Fibroblast of villous mesenchyme (primary cell): ENCODE measurements at places on chromosomes 6 and 20.
A peak's percentile ranks its signal among the peaks of the same experiment; 100 is the strongest.

GRCh38 chr6:40626886-40627285 lies 39.7 kb upstream of the LRFN2 start:
- no peak for DNase-seq

DNA sequence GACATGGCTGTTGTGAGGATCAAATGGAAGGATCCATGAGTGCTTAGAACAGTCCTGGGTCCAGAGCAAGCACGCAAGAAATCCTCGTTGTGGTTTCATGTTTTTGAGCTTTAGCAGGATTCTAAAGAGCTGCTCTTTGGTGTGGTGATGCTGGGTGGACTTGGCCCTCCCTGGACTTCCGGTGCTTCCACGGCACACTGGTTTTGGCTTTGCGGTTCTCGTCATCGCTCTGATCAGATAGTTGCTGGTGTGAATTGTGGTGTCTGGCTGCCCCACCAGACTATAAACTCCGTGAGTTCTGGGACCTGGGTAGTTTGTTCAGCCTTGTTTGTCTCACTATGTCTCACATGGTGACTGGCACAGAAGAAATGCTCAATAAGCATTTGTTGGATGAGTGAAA lies 3.3 kb downstream of the HNF4A start:
- DNase-seq: no peak

DNA sequence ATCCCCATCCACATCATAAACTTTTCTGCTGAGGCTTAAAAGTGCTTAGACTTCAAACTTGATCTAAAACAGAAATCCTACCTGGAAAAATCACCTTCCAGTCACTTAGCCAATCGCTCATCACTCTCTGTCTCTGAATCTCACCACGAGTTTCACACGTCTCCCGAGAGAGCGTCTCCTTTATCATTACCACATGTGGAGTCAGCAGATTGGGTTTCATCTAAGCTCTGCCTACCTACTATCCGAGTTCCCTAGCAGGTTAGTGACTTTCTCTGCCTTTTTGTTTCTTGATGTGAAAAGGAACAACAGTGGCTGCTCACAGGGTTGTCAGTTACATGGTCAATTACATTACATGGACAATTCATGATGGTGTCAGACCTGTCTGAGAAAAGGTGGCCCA lies 286.2 kb downstream of the ESR1 start:
- no peak for DNase-seq

DNA sequence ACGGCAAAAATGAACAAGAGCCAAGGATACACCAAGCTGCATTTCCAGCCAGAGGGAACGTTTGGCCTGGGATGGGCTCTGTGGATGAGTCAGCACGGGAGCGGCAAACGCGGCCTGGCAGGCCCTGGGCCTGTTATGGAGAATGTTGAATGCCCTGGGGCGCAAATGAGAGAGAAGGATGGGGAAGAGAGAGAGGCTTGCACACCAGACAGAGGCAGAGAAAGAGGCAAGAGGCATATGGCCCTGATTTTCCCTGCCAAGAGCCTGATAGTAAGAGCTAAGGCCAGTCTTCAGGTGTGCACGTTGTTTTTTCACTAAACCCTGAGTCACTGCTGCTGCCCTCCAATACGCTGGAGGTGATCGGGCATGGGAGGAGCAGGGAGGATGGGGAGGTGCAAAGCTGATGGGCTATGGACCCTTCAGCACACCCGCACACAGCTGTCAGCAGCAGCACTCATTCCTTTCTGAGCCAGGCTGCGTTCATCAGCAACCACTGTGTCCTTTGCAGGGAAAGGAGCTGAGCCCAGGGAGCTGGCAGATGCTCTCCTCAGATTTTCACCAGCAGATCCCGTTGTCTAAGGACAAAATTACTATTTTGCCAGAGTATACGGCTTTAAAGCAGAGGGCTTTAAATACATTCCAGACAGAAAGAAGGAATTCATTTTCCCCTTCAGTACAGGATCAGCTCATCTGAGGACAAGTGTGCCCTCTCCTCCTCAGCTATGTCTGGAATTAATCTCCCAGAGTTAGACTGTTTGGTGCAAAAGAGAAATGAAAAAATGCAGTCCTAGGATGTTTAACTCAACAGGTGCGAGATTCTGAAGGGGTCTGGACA lies 61.7 kb upstream of the SLC22A23 start:
- DNase-seq: peak; percentile 69

DNA sequence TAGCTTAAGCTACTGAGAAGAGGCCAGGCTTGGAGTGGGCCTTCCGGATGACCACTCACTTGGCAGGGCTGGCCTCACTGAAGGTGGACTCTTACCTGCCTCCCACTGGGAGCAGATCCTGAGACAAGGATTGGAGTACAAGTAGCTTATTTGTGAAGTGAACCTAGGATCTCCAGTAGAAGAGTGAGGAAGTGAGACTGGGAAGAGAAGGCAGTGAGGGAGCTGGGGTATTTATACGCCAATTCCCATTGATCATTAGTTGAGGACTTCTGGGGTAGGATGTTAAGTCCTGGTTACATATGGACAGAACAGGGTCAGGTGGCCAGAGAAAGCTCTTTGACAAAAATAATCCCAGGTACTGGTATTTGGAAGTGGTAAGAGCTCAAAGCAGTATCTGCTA lies 32.3 kb upstream of the RNF24 start:
- no peak for DNase-seq

DNA sequence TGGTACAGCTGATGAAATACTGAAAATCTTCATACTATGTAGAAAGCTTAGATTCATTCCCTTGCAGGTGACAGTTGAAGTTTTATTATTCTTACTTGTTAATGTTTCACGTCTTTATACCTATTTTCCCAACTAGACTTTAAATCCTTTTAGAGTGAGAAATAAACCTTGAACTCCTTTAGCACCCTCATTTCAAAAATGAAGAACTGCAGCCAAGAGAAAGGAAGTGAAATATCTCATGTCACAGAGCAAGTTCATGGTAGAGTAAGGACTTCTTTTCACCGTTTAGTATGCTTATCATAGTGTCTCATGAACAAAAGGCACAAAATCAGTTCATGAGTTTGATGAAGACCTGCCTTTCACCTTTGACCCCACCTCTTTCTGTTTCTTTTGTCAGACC lies 38.5 kb downstream of the ORC3 start:
- DNase-seq: no peak

DNA sequence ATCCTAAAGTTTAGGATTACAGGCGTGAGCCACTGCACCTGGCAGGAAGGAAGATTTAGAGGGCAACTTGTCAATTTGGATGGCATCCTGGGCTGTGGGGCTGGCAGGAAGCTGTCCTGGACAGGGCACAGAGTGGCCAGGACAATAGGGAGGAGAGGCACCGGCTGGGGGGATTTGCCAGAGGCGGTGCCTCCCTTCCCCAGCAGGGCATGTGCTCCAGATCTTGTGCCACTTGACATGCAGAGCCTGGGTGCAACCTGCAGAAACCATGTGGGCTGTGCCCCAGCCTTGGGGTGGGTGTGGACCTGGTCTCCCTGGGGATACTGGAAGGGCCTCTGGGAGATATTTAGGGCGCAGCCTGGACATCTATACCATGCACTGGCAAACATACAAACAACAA lies 58.6 kb upstream of the EEF1A1 start:
- no peak for DNase-seq

- DNase-seq: no peak
These were observed 48.2 kb upstream of the TLDC2 start for GRCh38 chr20:36827541-36828279.

DNA sequence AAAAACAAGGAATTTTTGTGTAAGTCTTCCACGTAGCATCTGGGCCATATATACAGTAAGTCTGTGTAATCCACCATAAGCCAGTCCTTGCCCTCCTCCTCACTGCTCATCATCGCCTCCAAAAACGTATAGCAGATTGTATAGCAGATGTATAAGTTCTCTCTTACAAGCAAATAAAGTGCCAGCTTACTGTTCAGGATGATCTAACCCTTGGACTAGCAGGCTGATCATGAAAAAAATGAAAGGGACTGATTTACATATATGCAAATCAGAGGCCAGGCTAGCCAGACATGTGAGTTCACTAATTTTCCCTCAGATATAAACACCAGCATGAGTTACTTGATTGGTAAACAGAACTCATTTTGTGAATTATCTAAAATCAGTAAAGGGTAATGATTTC lies 171.5 kb downstream of the LY86 start:
- no peak for DNase-seq

- DNase-seq: no peak
These were observed 36.8 kb downstream of the FOXQ1 start for GRCh38 chr6:1348675-1349074.

DNA sequence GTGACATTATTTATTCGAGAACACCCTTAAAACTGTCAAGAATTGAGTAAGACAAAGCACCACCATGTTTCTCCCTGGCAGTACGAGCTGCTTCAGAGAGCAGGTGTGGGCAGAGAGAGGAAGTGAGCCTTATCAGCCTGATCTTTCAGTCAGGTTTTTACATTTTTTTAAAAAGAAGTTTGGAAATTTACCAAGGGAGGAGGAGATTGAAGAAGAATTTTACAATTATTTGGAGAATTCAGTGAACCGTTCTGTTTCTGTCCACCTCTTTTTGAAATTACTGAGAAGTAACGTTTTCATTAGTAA lies 75.5 kb downstream of the ZDHHC14 start:
- DNase-seq: no peak

GRCh38 chr20:45229264-45230056 lies 8.3 kb downstream of the SEMG2 start:
- DNase-seq: peak; percentile 16

DNA sequence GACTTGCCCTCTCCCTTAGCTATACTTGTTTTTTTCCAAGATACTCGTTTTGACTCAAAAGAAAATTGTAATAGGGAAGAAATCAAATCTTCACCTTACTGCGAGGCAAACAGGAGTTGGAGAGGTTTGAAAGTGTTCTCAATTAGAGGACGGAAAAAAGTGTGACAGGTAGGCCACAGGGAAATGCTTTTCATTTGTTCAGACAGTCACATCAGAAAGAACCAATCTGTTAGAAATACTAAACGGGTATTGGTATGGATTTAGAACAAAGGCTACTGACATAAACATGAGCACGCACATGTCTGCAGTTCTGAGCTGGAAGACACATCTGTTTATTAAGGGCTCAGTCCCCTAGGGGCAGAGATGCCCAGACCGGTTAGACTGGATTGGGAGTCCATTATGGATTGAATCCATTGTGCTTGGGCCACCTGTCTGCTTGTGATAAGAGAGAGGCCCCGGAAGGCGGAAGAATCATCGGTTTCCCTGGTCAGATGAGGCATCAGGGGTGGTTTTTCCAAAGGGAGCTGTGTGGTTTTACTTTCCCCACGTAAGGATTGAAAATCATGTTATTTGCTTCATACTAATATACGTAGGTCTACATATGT lies 220.9 kb upstream of the MYLIP start:
- DNase-seq: no peak

DNA sequence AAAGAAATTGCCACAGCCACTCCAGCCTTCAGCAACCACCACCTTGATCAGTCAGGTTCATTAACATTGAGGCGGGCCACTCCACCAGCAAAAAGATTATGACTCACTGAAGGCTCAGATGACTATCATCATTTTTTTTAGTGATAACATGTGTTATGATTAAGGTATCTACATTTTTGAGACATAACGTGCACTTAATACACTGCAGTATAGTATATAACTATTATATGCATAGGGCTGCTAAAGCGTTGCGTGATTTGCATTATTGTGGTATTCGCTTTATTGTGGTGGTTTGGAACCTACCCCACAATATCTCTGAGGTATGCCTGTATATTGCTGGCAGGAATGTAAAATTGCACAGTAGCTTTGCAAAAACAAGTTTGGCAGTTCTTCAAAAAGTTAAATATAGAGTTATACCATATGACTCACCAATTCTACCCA lies 6.8 kb upstream of the RIPK1 start:
- DNase-seq: peak; percentile 75

DNA sequence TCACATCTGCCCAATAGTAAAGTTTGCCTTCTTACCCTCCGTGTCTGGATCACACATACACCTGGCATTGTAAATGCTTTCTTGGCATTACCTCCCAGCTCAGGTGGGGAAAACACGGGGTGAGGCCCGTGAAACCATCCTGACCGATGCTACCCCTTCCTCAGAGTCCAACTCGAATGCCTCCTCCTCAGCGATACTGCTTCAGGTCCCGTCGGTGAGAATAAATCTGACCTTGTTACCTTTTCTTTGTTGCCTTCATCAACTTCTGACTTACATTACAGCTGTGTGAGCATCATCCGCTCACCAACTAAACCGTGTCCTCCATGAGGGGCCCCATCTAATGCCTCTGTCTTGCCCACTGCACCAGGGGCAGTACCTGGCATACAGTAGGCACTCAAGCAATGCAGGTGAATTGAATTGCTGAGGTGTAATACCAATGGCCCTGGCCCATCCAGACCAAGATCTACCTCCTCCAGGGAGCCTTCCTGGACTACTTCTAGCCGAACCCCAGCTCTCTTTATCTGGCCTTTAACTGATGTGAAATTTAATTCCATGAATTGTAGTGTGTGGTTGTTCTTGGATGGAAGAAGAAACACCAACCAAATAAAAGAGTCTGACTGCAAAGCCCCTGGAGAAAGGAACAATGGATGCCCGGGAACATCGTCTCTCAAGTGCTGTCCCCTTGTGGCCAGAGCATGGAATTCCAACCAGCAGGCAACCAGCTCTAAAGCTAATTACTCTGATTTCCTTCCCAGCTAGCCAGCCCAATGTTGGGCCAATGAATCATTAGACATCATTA lies 141.5 kb downstream of the ANKRD60 start:
- DNase-seq: peak; percentile 33

DNA sequence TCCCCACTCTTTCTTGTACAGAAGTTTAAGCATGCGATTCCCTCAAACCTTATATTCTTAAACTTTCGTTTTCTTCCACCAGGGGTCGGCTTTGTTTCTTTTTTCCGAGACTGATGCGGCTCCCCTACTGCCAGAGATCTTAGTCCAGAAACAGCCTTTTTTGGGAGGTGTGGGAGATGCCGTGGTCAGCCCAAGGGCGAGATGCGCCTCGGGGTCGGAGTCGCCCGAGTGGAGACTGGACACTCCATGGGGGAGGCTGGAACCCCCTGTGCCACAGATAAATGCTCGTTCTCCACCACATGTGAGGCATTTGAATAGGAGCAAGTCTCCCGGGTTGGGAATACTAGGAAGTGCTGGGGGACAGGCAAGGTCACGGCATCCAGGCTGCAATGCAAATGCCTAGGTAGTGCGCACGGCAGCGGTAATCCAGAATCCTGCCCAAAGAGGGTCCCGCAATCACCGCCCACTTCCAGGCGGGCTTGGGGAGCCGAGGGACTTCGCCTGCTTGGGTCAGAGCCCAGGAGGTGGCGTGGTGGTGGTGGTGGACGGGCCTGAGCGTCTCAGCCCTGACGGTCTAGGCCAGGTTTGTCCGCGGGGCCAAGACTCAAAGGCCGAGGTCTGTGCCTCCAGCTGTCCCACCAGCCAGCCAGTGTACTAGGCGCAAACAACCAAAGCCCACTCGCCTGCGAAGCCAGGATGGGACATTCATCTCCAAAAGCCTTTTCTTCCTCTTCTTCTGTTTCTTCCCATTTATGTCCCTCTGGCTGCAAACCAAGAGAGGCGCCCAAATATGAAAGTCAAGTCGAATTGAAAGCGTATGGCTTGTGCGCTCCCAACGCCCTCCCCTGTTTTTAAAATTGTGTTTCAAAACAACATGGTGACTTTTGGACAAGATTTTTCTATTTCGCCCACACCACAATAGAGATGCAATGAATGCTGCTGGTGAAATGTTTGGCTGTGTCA lies 39.3 kb upstream of the OSTM1 start:
- DNase-seq: peak; percentile 64

- no peak for DNase-seq
These were observed 55.8 kb upstream of the HIVEP2 start for GRCh38 chr6:143000811-143001210.

- DNase-seq: peak; percentile 78
These were observed 20.4 kb upstream of the CD109 start for GRCh38 chr6:73675466-73676098.
